Upper lobe of left lung (tissue), 6 donors: ENCODE measurements at places on chromosomes 16 and 17. TPM values are rescaled to one million over a fixed set of nuclear protein-coding genes. Genes with fewer than 3 reads are reported as not detected.

The SOCS3 gene
- 147 TPM for total RNA-seq

The CACNG1 gene
- not detected for total RNA-seq

The AATK gene
- total RNA-seq = 105 TPM

- DNase-seq = no peak
Observed at GRCh38 chr16:53414381-53414780, 19.9 kb upstream of the RBL2 start.

- DNase-seq = no peak
Observed at GRCh38 chr17:16952401-16952800, 19.5 kb downstream of the TNFRSF13B start.

DNA sequence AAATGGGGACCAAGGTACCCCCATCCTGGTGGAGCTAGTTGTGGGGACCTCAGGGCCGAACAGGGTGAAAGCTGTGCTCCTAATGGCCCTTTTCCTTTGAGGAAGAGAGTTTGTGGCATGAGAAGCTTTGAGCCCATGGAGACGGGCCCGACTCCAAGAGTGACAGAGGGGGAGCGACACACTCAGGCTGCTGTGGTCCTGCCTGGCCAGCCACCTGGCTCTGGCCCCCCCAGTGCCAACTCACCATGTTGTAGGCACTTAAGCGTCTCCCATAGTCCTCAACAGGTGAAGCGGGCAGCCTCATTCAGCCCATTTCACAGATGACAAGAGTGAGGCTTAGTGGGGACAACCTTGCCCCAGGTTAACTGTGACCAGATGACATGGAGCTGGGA is 1.6 kb downstream of the IL21R start:
- DNase-seq = no peak

DNA sequence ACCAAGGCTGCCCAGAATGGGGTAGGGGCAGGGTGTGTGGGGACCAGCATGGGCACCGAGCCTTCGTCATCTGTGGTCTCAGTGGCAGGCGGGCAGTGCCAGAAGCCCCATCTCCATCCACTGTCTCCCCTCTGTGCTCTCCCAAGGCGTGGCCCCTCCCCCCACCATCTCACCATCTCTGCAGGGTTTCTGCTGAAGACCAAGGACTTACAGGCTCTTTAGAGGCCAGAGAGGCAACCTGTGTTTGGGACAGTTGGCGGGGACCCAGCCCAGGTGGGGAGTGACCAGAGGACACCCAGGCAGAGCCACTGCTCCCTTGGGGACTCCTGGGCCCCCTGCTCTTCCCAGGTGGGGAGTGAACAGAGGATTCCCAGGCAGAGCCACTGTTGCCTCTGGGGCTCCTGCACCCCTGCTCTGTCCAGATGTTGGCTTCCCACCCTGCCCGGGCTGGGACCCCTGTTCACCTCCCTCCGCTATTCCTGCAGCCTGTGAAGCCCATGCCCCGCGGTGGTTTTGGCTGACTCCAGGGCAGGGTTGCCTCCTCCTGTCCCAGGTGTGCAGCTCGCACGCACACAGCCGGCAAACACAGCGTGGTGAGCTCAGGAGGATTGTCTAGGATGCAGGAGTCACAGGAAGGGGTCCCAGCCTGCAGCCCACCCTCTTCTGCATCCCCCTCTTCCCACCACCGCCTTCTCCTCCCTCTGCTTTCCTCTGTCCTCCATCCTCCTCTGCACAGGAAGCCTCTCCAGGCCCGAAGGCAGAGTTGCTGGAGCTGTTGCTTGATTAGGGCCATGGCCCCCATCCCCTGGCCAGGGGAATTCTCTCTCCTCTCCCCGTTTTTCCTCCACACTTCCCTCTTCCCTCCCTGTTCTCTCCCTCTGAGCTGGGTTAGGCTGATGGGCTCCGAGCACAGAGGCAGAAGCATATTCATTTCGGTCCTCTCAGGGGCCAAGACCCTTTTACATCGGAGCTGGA is 45.0 kb downstream of the SLC7A5 start:
- DNase-seq = no peak

DNA sequence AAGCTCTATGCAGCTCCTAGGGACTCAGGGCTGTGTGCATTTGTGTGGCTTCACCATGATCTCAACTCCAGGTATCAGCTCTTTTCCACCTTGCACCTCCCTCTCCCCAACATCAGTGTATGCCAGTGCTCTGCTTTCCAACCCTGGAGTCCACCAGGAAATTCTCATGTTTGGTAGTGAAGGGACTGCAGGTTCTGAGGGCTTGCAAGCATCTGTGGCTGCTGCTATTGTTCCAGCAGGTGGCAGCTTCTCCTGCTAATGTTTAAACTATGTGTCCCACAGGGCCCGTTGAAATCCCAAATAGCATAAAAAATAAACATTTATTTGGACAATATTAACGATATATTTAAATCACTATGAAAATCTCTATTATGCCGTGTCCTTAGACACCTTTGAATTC is 82.0 kb downstream of the RGS9 start:
- DNase-seq = no peak

DNA sequence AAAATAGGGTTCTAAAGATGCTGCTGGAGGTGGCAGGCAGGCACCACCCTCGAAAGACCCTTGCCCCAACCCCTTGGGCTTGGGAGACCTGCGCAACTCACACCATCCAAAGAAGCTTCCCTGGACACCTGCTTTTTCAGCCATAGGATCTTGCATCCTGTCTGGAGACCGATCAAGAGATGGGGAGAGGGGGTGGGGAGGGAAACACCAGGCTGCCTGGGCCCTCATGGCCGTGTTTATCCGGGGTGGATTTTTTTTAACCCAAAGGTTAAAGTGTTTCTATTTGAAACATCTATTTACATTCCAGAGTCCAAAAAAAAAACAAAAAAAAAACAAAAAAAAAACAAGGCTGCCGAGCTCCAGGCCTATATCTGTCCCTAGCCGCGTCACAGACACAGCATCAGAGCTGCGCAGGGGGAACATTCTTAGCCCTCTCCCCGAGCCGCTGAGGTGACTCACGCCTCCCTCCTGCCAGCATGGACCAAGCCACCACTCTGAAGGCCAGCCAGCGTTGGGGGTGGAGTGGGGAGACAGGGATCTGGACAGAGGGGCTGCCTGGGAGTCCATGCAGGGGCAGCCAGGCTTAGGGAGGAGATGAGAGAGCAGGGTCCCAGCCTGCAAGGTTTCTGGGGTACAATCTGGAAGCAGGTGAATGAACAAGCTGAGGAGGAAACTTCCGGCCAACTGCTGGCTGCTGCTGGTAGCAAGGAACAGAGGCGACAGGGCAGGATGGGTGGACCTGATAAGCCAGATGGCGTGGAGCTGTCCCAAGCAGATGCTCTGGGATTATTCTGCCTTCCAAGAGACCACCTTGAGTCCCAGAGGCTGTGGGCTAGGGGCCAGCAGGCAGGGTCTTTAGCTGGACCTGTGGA is 14.8 kb downstream of the HDAC5 start:
- DNase-seq = peak; percentile 53

DNA sequence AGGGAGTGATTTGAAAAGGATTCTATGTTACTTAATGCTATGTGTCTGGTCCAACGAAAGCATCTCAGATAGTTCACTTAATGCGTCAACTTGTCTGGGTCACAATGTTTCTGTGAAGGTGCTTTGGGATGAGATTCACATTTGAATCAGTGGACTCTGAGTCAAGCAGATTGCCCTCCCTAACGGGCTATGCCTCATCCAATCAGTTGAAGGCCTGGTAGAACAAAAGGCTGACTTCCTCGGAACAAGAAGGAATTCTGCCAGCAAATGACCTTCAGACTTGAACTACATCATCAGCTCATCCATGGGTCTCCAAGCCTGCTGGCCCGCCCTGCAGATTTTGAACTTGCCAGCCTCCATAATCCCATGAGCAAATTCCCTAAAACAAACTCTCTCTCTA is 15.2 kb downstream of the EMP2 start:
- no peak for DNase-seq

- peak; percentile 78 for DNase-seq
Observed at GRCh38 chr16:66660422-66661209, 35.9 kb downstream of the CMTM4 start.

DNA sequence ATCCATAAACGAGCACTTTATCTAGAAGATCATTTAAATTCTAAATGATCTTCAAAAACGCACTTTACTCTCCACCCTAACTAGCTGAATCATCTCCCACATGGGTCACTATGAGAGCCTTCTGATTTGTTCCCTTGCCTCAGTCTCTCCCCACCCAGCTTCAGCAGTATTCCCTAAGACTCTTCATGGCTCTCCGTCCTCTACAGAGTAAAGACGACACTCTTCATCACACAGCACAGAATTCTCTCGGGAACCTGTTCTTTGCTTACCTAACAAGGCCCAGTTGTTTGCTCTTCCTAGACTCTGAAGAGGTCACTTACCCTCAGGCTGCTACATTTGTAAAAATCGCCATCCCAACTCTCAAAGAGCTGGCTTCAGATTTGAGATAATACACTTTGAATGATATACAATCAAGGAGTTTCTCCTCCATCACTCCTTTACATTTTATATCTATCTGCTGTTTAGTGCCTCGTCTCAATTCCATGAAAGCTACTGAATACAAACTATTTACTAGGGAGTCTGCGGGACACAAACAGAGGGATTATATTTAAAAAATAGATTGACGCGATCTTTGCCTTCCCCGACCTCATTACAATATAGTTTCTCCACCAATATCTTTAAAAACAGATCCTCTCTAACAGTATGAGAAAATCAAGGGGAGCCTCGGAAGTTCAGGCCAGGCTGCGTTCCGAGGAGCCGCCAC is 511 bp upstream of the LIG3 start:
- no peak for DNase-seq

DNA sequence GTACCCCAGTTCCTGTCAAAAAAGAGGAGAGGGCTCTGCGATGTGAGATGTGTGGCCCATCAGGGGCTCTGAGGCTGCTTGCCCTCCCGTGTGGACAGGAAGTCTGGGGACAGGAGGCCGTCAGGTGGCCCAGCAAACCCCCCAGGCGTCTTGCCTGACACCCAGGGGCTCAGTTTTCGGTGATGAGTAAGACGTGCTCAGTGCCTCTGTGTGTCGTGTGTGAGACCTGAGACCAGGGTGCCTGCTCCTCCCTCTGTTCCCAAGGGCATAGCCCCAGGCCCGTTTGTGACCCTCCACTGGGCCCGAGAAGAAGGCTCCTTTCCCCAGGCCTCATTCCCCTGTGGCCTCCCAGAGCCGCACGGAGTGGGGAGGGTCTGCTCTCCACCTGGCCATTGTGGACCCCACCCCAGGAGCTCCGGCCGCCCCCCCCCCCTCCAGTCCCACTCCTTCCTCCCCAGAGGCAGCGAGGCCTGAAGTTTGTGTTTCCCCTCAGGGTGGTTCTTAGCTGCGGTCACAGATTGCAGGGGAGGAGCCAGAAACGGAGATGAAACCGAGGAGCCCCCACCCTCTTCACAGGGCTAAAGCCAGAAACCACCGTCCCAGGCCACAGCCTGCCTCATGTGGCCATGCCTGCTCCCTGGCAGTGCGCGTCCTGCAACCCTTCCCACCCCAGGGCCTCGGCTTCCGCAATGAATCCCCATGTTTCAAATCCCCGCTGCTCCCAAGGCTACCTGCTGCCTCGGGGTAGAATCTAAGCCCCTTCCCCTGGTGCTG is 4.9 kb upstream of the ACTG1 start:
- DNase-seq = no peak
